ENCODE measurements at places on chromosomes 7 and 10.
A peak's percentile ranks its signal among the peaks of the same experiment; 100 is the strongest.

- DNase-seq = no peak
Observed at GRCh38 chr10:16184906-16185305, 251.9 kb upstream of the PTER start.

DNA sequence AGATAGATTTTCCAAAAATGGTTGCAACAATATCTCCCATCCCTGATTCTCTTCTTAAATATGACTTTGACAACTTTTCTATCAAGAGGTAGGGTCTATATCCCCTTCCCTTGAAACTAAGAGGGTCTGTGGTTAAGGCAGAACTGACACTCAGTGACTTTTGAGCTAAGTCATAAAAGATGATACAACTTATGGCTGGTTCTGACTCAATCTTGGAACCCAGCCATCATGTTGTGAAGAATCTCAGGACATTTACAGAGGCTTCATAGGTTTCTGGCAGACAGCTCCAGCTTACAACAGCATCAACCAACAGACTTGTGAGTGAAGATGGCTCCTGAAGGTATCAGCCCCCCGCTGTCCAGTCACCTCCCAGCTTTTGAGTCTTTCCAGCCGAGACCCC is 203.5 kb downstream of the RNLS start:
- no peak for DNase-seq

GRCh38 chr10:70158113-70158512 is 11.6 kb upstream of the TYSND1 start:
- DNase-seq = no peak

DNA sequence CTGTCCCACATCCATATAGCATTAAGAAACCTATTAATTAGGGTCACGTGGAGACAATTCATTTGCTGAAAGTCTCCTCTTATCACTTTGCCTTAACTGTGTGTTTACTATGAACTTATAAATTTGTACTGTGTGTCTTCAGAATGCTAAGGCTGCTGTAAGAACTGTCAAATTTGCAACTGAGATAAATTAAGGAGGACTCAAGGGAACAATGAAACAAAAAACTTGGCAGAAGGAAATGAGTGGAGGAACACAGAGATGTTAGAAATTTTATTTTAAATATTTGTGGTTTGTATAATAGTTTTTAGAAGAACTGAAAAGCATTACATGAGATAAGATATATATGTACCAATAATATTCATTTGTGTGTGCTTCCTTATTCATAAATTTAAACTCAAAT is 1005.3 kb upstream of the SORCS1 start:
- no peak for DNase-seq

GRCh38 chr7:37674531-37674930 is 9.0 kb upstream of the GPR141 start:
- DNase-seq = no peak

- no peak for DNase-seq
Observed at GRCh38 chr7:133355325-133355708, 102.4 kb downstream of the EXOC4 start.

- no peak for DNase-seq
Observed at GRCh38 chr10:131978851-131979250, 2.9 kb downstream of the BNIP3 start.

DNA sequence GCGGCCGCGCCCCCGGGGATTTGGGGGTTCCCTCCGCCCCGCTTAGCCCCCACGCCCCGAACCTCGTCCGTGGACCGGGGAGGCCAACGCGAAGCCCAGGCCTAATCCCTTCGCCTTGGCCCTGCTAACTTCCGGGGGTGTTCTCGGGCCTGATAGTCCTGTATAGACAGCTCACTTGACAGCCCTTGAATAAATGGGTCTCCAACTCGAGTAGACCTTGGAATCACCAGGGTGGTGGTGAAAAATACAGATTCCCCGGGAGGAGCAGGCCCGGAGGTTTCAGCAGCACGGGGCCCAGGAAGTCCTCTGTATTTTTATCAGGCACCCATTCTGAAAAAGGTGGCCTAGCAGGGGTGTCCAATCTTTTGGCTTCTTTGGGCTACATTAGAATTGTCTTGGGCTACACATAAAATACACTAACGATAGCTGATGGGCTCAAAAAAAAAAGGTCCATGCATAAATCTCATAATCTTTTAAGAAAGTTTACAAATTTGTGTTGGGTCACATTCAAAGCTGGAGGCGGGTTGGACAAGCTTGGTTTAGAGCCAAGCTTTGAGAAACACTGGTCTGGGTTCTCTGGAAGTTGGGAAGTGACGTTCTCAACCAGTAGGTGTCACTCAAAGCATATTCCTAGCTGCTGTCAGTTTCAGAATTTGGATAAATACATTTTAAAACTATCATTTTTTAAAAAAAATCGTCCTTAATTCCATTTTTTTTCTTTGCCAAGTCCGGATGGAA is 221.7 kb downstream of the PHTF2 start:
- DNase-seq = peak; percentile 16

GRCh38 chr10:58896229-58896628 is 280.2 kb upstream of the PHYHIPL start:
- DNase-seq = no peak

GRCh38 chr10:5576780-5577624 is 52.2 kb downstream of the CALML3 start:
- no peak for DNase-seq
